ENCODE measurements at places on chromosomes 16 and 17.
A peak's percentile ranks its signal among the peaks of the same experiment; 100 is the strongest.

DNA sequence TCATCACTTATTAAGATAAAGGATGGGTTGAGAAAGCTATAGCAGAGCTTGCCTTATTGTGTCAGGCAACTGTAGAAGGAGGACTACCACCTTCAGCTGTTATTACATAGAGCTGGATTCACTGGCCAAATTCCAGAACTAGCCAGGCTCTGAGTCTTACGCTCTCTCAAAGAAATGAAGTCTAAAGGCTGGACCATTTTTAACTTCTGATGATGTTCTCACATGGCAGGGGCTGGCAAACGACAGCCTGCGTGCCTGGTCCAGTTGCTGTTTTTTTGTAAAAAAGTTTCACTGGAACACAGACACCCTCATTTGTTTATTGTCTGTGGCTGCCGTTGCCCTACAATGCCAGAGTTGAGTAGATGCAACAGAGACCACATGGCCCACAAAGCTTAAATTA lies 21.2 kb downstream of the TRAF4 start:
- DNase-seq = no peak

- no peak for DNase-seq
Observed at GRCh38 chr17:48213797-48214196, 106.2 kb downstream of the SNX11 start.

- no peak for DNase-seq
Observed at GRCh38 chr17:18117533-18117932, 9.0 kb downstream of the MYO15A start.

DNA sequence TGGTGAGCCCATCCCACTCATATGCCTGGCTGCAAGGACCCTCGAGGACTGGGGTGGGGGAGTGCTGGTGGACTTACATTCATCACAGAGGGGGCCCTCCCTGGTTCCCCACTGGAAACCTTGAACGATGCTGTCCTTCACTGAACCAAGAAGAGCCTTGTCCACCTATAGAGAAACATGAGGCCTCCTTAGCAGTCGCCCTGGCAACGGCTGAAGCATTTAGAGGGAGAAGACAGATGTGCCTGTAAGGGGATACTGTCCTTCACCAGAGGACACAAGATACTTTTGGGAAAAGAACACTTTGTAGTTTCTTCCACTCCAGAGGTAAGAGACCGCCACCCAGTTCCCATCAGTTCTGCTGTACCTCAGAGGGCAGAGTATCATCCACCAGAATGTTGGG lies 6.5 kb downstream of the HIGD1B start:
- DNase-seq = no peak

- DNase-seq = no peak
Observed at GRCh38 chr16:67847064-67847861, at the start of gene CENPT. Gene CENPT, minus strand, starts transcription at chr16:67847693. Its CDS starts 13,834 bp downstream, at chr16:67833859.

- DNase-seq = peak; percentile 93
Observed at GRCh38 chr16:3021449-3022207, 1.5 kb downstream of the TNFRSF12A start.

- no peak for DNase-seq
Observed at GRCh38 chr17:32746698-32747097, 130.2 kb downstream of the MYO1D start.

- no peak for DNase-seq
Observed at GRCh38 chr16:73268366-73268993, 220.6 kb upstream of the ZFHX3 start.

GRCh38 chr17:82101767-82102679 lies 4.0 kb upstream of the FASN start:
- no peak for DNase-seq

- no peak for DNase-seq
Observed at GRCh38 chr16:66182592-66182991, 183.9 kb upstream of the CDH5 start.

- DNase-seq = no peak
Observed at GRCh38 chr16:18842565-18842964, 41.2 kb upstream of the ARL6IP1 start.

GRCh38 chr17:26809033-26809432 lies 484.9 kb upstream of the WSB1 start:
- DNase-seq = no peak

GRCh38 chr17:56047331-56047730 lies 105.9 kb upstream of the ANKFN1 start:
- DNase-seq = no peak

GRCh38 chr17:39517224-39517623 lies 55.9 kb downstream of the CDK12 start:
- DNase-seq = no peak

DNA sequence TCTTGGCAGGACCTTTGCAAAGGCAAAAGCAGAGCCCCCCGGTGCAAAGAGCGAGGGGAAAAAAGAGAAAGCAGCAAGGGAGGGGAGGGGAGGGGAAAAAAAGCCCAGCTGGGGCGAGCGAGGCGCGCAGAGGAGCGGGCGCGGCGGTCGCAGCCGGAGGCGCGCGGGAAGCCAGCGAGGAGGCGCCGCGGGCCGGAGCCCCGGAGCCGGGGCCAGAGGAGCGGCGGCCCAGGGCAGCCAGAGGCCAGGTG lies 129 bp downstream of the IRX5 start:
- DNase-seq = no peak

- no peak for DNase-seq
Observed at GRCh38 chr17:2251098-2251497, 52.5 kb downstream of the SMG6 start.

DNA sequence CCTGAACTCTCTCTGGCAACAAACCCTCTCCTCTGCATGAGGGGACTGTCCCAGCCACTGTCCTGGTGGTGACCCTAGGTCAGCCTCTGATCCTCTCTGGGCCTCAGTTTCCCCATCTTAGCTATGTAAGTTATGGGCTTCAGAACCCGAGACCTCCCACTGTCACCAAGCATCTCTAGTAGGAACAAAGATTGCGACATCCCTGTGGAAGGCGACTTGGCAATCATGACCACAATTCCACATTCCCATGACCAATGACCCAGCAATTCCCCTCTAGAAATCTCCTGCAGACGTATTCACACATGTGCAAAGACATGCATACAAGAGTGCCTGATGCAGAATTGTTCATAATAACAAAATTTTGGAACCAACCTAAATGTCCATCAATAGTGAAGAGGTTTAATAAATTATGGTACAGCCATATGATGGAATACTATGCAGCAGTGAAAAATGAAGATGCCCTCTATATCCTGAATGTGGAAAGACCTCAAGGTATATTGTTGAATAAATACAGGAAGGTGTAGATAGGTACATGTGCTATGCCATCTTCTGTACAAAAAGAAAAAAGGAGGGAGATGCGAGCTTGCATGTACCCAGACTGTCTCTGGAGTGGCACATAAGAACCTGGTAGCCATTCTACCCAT lies 21.2 kb downstream of the CNGB1 start:
- no peak for DNase-seq

GRCh38 chr16:83533193-83533592 lies 274.6 kb upstream of the HSBP1 start:
- DNase-seq = no peak

DNA sequence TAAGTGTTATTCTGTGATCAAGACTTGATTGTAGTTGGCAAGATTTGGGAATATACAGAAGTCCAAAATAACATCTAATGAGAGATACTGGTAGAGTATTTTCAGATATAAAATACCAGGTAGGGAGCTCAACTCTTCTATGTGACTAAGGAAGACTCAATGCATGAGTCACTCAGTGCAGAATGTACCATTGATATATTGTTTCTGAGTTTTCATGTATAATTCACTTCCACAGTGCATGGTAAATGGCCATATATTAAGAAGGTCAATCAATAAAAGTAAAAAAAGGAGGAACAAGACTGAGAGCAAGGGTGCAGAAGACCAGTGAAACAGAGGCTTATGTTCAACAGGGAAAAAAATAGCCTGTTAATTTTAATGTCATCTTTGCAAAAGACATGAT lies 1387.9 kb downstream of the CDH8 start:
- no peak for DNase-seq

- DNase-seq = no peak
Observed at GRCh38 chr17:63423251-63423950, 22.7 kb downstream of the CYB561 start.

DNA sequence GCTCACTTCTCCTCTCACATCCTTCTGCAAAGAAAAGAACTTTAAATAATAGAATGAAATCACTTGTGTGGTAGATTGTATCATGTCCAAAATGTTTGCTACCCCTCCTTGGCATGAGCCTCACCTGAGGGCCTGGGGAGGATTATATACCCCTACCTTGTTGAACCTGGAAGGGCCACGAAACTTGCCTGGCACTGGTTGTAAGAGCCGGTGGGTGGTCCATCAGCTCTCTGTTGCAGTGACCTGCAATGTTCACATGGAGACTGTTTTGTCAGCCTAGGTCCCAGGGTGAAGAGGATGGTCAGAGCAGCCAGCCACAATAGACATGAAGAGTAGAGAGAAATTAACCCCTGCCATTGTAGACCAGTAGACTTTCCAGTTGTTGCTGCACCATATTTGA lies 10.2 kb downstream of the RSAD1 start:
- DNase-seq = no peak

DNA sequence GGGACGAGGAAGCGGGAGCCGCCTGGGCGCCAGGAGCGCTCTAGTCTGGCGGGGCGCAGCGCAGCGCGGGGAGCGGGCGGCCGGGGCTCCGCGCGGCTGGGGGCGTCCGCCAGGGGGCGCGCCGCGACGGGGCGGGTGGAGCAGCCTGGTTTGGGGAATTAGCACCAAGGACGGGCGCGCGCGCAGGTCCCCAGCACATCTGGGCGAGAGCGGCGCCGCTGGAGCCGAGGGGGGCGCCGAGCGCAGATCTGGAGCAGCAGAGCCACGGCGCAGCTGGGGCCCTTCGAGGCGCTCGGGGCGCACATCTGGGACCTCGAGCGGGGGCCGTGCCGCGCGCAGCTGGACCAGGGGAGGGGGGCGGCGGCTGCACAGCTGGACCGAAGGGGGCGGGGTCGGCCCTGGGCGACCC lies at the start of gene NXPH3:
NXPH3 (plus strand) TSS at position 193 of the 409 bp plus-strand sequence. CDS start 349 bp downstream, outside the sequence.
- peak; percentile 87 for DNase-seq

DNA sequence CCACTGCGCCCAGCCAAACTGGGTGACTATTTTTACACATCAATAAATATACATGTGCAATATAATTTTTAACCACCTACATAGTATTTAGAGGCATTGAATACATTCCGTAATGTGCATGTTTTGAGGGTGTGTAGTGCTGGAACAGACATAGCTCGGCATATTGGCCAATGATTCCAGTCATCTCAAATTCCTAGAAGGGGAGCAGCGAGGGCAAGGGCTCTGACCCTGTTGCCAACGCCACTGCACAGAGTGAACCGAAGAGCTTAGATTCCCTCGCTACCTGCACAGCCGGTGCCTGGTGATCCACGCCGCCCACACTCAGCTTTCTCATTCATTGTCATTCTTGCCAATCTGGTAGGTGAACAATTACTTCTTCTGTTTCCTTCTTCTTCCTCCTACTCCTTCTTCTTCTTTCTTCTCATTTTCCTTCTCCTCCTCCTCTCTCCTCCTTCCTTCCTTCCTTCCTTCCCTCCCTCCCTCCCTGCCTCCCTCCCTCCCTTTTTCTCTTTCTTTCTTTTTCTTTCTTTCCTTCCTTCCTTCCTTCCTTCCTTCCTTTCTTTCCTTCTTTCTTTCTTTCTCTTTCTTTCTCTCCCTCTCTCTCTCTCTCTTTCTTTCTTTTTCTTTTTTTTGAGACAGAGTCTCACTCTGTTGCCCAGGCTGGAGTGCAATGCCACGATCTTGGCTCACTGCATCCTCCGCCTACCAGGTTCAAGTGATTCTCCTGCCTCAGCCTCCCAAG lies 26.3 kb upstream of the ATP2A3 start:
- no peak for DNase-seq

DNA sequence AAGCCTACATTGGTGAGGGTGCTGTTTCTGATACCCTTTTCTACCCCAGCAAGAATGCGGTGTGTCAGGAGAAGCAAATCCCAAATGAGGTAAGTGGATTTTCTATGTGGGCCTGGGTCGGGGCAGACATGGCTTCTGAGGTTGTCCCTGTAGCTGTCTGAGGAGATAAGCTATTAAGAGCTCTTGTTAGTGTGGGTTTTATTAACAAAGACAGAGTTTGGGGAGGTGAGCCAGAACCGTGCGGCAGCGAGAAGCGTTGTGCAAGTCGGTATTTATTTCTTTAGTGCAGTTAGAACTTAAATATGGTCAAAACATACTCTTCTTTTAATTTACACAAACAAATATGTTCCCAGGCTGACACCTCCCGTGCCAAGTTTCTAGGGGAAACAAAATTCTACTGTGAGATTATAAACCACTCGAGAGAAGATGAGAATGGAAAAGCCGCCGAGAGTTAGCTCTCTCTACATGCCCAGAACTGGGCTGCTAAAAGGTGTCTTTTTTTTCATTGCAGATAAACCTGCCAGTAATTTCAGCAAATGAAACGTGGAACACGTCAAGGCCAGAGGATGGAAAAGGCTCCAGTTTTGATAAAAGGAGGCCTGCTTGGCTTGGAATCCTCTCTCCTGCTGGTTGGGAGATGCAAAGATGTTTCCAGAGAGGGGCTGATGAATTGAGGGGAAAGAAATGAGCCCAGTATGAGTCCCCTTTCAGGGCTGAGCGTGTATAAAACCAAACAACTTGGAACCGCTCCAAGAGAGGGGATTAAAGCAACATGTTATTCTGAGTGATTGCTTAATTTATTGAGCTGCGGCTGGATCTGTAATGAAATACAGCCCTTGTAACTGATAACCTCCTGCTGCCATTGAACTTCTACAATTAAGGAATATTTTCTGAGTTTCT lies 254.6 kb downstream of the MRTFB start:
- no peak for DNase-seq

- DNase-seq = no peak
Observed at GRCh38 chr16:5580296-5580695, 482.7 kb upstream of the EEF2KMT start.

DNA sequence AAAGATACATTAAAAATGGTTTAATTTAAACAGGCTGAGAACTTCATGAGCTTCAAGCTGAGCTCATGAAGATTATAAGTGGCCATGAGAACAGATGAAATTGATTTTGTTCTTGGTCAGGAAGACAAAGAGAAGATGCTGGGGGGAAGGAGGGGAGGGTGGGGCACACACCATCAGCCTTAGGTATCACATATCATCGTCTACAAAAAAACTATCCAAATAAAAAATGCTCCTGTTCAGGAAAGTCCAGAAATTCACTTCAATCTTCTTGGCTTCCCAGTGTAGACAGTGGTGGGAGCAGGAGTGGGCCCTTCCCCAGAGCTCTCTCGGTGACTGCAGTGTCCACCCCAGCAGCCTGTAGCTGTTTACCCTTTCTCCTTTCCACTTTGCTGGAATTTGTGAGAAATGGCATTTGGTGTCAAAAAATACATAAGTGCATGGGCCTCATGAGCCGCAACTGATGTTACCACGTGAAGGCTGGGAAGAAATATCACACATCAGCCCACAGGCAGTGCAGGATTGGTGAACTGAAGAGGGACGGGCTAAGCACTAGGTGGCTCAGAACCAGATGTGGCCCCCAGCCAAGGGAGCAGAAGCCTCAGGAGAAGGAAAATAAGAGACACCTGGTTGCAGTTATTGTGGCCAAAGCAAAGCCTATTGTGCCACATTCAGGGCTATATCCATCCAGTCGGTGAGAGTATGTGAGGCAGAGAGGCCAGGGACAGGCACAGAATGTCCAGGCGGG lies 6.1 kb downstream of the KRT37 start:
- DNase-seq = no peak

GRCh38 chr17:42744283-42744805 lies 496 bp downstream of the EZH1 start:
- peak; percentile 86 for DNase-seq
